ENCODE measurements at places on chromosomes 4 and X.

DNA sequence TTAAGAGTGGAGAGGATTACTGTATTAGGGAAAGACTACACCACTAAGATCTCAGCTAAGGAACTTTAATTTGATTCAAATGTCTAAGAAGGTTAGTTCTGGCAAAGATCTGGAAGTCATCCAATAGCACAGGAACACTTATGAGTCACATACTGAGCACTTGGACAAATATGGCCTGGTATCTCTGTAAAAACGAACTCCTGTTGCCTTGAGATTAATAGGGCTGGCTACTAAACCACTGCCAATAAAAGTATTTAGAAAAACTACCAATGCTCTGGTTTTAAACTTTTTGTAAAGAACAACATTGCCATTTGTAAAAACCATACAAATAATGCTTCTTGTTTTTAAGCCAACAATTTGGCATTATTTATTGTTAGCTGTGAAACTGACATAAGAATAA, 70.5 kb downstream of the SEC24D start:
- DNase-seq, result no peak

GRCh38 chr4:73544620-73545019, 63.1 kb downstream of the AFM start:
- no peak for DNase-seq

GRCh38 chr4:184616633-184617551, 32.4 kb downstream of the CASP3 start:
- no peak for DNase-seq

DNA sequence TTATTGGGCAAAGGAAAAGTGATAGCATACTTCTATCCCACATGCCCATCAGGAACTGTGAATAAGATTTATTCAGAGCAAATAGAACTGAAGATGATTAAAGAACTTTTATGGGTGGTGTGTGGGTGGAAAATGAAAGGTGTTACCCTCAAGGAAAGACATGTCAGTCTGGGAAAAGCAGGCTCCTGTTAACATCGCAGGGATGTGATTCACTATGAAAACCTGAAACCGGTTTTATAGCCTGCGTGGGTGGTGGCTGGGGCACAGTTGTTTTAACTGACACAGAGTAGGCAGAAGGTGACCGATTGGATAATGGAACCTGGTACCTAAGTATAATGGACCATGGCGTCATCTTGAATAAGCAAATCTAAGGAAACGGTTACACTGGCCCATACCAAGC, 61.3 kb upstream of the CASK start:
- DNase-seq, result no peak

GRCh38 chrX:96692890-96693289, 8.2 kb downstream of the DIAPH2 start:
- DNase-seq, result no peak

Measured in muscle of back (tissue), 13 donors.